Heart right ventricle (tissue), 16 donors: ENCODE measurements at places on chromosomes 7 and 10. TPM values are rescaled to one million over a fixed set of nuclear protein-coding genes. Genes with fewer than 3 reads are reported as not detected.

- no peak for DNase-seq
Measured at GRCh38 chr10:44458671-44459413, 73.9 kb upstream of the CXCL12 start.

- DNase-seq: no peak
Measured at GRCh38 chr7:25677595-25677994, 449.3 kb upstream of the NPVF start.

DNA sequence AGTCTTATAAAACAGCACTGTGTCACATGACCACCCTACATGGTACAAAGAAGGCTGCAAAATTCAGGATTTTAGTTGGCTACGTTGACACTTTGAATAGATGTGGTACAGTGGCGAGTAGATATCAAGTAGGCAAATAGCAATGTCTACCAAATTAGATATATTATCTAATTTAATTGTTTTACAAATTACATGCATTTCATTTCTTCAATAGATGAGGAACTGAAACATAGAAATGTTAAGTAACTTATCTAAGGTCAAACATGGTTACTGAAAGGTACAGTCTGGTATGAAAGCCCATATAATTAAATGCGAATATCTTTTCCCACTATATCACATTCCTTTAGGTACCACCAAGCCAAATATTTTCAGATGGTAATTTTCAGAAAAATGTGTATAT lies 972.2 kb downstream of the NRG3 start:
- no peak for DNase-seq

DNA sequence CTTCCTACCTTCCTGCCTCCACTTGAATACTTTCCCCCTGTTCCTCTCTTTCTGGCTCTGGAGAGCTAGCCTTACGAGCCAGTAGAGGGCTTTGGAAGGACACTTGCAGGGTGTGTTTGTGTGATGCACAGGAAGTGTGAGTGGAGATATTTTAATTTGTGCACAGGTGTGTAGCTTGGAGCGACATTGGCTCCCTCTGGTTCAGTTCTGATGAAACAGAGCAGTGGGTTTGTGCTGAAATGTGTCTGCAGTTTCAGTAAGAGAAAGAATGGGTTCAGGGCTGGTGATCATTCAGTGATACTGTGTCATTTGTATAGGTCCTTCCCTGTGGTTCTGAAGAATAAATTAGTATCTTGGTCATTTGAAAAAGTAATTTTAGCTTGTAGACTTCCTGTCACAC lies 86.9 kb downstream of the SND1 start:
- DNase-seq: no peak

Gene TMEM130
- total RNA-seq: not detected

DNA sequence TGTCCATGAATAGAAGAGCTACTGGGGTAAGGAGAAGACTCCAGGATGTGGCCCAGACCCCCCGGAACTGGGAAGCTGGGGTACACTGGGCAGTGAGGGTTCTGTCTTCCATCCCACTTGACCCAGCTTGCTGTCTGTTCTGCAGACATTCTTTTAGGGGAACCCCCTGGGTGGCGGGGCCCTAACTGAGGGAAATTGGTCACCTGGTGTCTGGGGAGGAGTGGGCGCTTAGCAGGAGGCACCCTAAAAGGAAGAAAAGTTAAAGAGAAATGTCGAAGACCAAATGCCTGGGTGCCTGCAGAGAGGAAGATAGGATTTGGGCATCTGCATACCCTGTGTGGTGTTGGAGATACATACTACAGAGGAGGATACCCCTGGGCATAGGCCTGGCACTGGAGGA lies 1.0 kb downstream of the AP1S1 start:
- DNase-seq: no peak

Gene SVOPL
- total RNA-seq: not detected

- no peak for DNase-seq
Measured at GRCh38 chr7:93985101-93985500, 19.1 kb downstream of the BET1 start.

- DNase-seq: peak; percentile 6
Measured at GRCh38 chr7:44284881-44285541, 40.4 kb downstream of the CAMK2B start.

- no peak for DNase-seq
Measured at GRCh38 chr7:46720761-46721160, 799.7 kb upstream of the IGFBP3 start.

DNA sequence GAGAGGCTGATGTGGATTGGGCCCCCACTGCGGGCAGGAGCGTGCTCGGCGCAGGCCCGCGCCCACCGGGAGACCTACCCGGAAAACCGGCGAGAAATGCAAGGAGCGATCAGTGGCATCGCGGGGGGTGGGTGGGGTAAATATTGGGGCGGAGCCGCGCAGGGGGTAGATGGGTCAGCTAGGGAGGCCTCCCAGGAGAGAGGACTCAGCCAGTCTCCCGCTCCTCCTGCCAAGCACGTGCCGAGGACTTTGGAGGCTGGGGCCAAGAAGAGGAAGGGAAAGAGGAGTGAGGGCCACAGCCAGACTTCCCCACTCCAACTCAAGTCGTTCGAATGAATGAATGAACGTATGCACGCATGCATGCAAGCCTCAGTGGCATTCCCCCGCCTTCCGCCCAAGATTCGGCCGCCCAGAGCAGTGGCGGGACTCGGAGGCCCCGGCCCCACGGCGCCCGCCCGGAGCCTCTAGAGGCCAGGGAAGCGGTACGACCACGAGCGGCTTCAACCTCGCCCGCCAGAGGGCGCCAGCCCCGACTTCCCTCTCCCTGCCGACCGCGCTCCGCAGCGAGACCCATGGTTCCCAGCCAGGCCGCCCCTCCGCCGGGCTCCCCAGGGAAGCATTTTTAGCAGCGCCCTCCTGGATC lies 3.6 kb downstream of the NPM3 start:
- peak; percentile 81 for DNase-seq

Gene LBX1
- total RNA-seq: not detected

Gene MLXIPL
- total RNA-seq: 2.0 TPM

Gene CDC14C
- total RNA-seq: not detected

- DNase-seq: no peak
Measured at GRCh38 chr7:69994218-69994617, 395.9 kb downstream of the AUTS2 start.

- DNase-seq: no peak
Measured at GRCh38 chr10:5484205-5484604, 15.2 kb downstream of the CALML5 start.

DNA sequence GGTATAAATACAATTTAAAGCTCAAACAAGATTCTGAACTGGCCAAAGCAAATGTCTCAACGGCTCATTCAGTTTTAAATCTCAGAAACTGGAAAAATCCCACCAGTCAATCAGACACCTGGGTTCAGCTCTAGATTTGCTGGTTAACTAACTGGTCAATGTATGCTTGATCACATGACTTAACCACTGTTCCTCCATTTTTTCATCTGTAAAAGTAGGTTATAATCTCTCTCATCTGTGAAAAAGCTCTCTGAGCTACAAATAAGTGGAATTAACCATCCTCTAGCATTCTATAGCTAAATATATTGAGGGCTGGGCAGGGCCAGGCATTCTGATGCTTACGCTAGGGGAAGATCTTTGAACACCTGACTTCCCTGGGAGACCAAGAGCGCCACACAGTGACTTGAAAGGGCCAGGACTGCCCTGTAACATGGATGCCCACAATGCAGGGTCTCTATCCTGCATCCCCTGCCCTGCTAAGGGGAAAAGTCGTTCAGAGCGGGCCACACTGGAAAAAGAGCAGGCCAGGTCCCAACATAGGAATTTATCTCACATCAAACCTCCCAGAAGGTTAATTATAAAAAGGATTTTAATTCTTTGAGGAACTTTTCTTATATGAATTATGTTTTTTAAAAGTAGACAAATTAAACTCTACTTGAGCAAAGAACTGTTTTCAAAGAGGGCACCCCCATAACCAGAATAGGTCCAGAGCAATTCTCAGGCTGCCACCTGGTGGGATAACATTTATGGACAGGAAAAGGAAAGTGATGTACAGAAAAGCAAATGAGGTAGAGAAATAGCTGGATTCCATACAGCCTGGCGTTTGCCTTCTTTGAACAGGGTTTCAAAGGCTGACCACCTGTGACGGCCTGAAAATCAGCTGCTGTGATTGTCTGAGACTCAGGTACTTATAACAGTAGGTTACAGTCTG lies 1.8 kb downstream of the RP9 start:
- DNase-seq: peak; percentile 23

DNA sequence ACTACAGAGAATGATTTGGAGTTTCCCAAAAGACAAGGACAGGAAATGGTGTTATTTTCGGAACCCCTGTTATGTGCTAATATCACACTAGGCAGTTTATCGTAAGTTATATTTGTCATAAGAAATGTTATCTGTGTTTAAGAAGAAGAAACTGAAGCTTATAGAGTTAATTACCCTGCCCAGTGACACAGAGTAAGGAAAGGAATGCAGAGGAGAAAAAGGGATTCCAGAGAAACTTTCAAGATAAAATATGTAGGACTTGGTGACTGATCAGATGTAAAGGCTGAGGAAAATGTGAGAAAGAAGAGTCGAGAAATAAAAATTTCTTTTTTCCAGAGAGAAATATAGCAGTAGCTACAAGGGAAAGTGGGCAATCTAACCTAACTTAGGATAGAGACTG lies 63.5 kb upstream of the ZNF746 start:
- DNase-seq: no peak

GRCh38 chr10:78264361-78264760 lies 230.7 kb downstream of the RPS24 start:
- no peak for DNase-seq

DNA sequence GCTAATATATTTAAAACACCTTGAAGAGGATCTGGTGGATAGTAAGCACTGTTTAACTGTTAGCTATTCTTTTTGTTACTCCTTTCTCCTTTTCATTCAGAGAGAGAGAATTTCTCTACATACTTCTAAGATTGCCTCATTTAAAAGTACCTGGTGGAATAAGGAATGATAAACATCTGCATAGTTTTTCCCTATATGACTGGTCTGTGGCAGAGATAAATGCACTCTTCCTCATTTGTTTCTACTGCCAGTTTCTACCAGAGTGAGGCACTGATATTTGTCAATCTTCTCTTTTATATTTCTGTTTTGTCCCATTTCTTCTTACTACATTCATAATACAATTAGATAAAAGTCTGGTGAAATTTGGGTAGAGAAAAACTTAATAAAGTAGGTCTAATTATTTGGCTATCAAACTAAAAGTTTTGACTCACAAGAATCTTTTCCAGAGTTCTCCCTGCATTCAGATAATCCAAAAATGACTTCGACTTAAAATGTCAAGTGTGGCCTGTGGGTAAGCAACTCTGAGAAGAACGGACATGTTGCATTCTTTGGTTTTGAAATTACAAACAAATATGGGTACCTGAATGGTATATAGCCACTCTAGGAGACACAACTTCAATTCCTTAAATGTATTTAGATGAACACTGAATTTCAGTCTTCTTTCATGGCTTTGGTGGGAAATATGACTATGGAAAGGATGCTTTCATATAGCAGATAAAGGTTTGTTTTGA lies 38.8 kb downstream of the RNLS start:
- no peak for DNase-seq

DNA sequence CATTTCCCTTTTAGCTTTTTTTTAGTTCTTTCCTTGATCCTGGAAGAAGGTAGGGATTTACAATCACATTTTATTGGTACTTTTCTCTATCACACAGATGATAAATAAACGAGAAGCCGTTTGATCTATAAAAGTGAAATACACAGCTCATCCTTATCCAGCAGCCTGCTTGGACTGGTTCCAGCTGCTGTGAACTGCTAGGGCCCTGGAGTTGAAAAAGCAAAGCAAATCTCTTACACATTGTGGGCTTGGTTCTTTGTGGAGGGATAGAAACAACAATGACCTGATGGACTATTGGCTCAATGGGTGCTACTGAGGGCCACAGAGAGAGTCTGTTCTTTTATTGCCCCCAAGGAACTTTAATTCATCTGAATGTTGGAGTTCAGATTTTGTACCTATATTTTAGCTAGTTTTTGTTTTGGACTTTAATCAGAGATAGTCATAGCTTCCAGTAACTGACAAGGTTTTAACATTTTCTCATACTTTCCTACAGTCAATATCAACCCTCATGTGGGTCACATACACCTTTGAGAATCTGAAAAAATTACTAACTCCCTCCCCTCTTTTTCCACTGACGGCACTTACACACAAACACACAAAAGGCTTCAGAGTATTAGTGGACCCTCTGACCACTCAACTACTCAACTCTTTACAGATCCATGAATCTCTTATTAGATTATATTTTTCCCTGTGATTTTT lies 91.6 kb upstream of the CCDC6 start:
- DNase-seq: no peak

Gene OR2A12
- total RNA-seq: not detected

DNA sequence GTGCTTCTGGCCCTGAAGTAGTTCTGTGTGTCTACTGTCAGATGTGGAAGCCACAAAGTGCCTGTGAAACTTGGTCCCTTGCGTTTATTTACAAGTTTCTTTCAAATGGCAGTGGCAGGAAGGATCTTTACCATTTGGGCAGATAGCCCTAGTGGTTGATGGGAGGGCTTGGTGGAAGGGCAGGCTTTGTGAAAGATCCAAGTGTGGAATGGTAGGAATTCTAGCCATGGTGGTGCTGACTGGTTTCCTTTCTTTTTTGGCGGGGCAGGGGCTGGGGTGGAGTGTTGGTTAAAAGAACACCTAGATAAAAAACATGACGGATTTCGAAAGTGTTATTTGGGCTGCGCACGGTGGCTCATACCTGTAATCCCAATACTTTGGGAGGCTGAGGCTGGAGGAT lies 27.0 kb downstream of the AUTS2 start:
- DNase-seq: no peak

DNA sequence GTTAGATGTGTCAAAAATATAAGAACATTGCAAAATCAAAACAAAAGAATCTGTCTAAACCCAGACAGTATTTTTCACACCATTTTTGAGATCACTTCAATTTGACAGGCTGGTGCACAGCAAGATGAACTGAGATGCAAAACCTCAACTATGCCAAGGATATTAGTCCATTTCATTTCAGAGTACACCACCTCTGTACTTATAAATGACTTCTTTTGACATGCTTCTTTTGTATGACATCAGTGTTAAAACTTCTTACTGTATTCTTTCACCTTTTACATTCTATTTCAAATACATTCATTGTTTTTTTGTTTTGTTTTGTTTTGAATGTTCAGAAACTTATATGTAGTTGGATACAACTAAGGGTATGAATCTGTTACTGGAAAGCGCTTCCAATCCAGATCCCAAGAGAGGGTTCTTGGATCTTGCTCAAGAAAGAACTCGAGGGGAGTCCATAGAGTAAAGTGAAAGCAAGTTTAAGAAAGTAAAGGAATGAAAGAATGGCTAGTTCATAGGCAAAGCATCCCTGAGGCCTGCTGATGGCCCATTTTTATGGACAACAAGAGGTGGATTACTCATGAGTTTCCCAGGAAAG lies 23.5 kb upstream of the GPR141 start:
- no peak for DNase-seq

Gene SNCG
- total RNA-seq: 9.4 TPM

DNA sequence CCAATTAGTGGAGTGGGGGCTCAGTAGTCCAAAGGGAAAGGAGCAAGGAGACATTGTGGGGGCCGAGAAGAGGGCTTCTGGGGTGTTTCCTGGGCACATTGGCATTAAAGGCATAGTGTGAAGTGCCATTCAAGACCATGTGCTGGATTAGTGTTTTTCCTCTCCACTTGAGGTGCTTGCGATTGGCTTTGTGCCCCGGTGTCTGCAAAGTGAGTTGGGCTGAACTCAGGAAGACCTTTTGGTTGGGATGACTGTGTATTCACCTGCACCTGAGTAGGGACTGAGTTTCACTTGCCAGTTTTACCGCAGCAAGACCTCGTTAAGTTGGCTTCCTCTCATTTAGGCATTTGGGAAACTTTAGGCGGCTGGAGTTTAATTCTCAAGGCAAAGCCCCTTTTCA lies 73.0 kb downstream of the TCF7L2 start:
- DNase-seq: no peak

- no peak for DNase-seq
Measured at GRCh38 chr7:45469103-45469502, 105.1 kb upstream of the ADCY1 start.

Gene HOXA5
- not detected for total RNA-seq
